Fibroblast of lung (primary cell): ENCODE measurements at places on chromosomes 11 and 22. TPM values are rescaled to one million over a fixed set of nuclear protein-coding genes. Genes with fewer than 3 reads are reported as not detected.

TENM4 gene
- 4.6 and 10.7 TPM in 2 replicates for polyA plus RNA-seq

CD44 gene
- 980 and 2,078 TPM in 2 replicates for polyA plus RNA-seq

- no peak for DNase-seq
Observed at GRCh38 chr11:116828632-116829524, 829 bp upstream of the APOC3 start.

DNA sequence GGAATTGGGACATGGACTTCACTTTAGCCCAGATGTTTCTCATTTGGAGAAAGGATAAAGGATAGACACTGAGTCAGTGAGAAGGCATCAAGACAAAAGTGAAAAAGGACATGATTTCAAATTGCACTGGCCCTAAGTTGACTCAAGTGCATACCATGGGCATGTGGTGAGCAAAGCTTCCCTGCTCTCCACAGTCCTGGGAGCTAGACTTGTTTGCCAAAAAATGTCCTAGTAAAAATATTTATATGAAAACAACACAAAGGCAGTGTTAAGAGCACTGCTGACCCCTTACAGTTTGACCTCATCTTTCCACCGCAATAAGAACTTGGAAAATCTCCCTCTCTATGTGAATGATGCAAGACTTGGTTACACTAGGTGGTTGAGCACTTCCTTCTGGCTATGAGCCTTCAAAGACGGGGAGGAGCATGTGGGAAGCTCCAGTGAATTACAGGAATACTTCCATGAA, 46.5 kb upstream of the FIBIN start:
- peak; percentile 100 for DNase-seq

DNA sequence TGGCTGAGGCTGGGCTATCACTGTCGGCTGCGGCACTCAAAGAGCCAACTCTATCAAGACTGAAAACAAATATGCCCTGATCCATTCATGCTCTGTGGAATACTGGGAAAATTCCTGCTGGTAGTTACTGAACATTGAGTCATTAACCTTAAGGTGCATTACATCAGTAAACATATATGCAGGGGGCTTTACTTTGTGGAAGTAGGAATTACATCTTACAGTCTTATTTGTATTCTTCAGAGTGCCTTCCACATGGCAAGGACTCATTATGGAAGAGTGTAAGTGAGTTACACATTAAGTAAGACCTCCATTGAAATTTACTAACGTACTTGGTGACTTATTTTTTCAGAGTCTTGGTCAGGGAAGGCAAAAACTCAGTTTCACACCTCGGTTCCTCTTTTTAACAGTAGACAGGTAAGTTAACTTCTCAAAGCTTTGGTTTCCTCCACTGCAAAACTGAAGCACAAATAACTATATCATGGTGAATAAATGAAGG, 4.5 kb downstream of the OR5B21 start:
- peak; percentile 5 for DNase-seq

DNA sequence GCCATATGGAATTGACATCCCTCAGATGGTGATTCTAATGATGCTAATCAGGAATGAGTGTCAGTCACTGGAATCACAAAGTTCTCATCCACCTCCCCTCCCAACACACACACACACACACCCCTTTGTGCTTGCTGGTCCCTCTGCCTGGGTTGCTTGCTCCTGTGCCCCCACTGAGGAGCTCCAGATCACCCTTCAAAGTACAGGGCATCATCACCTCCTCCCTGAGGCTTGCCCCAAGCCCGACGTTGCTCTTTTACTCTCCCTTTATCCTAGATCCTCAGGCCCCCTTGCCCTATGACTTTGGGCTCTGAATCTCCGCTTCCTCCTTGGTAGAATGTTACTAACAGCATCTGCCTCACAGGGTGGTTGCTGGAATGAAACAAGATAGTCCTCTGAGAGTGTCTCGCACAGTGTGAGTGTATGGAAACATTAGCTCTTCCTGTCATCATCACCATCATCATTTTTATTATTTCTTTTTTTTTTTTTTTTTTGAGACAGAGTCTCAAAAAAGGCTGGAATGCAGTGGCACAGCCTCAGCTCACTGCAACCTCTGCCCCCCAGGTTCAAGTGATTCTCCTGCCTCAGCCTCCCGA, 3.4 kb downstream of the TOM1 start:
- DNase-seq = no peak

- DNase-seq = no peak
Observed at GRCh38 chr22:34763496-34763895, 302.5 kb upstream of the ISX start.

GRCh38 chr11:120303004-120303637, 22.0 kb upstream of the TLCD5 start:
- DNase-seq = peak; percentile 71

DNA sequence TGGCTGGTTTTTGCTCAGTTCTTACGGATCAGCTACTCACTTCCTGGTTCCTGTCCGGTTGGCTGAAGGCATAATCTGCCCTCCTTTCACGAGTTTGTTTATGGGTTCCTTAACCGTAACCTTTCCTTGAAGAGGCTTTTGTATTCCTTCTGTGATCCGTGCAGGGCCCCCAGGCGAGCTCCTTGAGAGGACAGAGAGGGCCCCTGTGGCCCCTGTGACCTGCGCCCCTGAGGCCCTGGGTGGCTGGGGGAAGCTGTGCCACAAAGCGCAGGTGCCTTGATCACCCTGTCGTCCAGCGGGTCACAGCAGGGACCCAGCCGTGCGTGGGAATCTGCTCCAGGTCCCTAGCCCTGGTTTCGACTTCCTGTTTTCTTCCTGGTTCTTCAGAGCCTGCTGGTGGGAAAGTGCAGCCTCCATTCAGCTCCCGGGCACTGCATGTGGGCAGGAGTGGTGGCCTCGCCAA, 27.8 kb upstream of the FADD start:
- no peak for DNase-seq

DNA sequence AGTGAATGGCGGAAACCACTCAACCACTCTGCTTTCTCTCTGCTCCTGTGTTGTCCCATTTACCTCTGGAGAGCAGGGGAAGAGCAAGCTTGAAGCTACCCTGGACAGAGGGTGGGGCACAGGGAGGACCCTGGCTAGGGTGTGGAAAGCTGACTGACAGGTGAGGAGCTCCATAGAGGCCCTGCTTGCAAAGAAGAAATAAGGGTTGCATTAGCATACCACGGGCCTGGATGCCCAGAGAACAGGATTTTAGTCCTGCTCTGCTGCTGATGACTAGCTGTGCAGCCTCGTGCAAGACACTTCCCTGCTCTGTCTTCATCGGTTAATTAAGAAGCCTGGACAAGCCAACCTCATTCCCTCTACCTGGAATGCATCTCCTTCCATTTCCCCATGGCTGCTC, 135.0 kb downstream of the BUD13 start:
- no peak for DNase-seq

GRCh38 chr22:30605449-30606110, 1.4 kb upstream of the TCN2 start:
- peak; percentile 57 for DNase-seq
